NCI-H524 treated with DMSO at 0.1 percent for 48 hours (cell line): ENCODE measurements at places on chromosomes 13 and 19.

DNA sequence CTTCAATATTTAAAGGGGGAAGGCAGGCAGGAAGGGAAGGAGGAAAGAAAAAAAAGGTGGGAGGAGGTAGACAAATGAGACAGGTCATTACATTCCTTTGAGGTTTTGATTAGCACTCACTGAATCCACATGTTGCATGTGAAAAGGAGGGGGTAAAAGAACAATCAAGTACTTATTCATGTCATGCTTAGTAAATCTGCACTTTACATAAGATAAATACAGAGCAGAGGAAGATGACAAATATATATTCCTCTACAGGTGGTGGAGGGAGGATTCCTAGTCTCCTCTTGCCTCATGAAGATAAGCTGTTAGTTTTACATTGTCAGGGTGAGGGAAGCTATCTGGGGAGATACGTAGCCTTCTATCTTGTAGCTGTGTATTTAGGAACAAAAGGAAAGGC, 1645.4 kb upstream of the SPRY2 start:
- DNase-seq, result no peak

- no peak for DNase-seq
Measured at GRCh38 chr19:36207605-36208252, 6.7 kb downstream of the ZNF565 start.

GRCh38 chr19:38306236-38306635, 2.2 kb downstream of the C19orf33 start:
- no peak for DNase-seq

DNA sequence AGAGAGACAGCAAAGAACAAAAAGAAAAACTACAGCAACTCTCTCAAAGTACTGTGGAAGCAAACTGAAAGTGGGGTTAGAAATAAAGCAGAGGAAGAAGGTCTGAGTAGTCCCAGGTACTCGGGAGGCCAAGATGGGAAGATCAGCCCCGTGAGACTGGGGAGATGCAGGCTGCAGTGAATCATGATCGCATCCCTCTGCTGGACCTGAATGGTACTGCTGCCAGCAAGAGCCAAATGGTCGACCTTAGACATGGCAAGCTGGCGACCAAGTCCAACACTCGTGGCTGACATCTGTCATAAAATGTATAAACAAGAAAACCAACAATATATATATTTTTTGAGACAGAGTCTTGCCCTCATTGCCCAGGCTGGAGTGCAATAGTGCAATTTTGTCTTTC, 33.7 kb upstream of the ZNF724 start:
- DNase-seq, result no peak

DNA sequence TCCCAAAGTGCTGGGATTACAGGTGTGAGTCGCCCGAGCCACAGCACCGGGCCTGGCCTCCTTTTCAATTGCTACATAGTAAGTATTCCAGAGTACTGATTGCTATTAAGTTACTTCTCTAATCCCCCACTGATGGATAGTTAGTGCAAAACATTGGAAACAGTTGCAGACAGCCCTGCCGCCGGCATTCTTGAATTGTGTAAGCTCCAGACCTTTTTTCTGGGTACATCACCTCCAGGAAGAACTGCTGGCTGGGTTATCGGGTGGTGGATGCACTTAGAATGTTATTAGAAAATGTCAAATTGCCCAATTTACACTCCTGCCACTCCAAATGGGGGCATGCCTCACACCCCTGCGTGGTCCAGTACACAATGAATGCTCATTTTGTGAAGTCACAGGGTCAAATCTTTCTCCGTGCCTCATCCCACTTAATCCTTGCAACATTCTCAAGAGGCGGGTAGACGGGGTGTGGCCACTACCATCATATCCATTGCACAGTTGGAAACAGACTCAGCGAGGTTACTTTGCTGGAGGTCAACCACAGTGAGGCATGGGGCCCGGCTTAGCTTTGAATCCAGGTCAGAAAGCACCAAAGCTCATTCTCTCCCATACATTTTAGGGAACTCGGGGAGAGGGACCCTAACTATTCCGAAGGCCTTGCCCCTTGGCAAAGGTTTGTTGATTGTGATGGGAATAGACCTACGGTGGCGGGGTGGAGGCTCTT, 1.0 kb upstream of the KDM4B start:
- no peak for DNase-seq

DNA sequence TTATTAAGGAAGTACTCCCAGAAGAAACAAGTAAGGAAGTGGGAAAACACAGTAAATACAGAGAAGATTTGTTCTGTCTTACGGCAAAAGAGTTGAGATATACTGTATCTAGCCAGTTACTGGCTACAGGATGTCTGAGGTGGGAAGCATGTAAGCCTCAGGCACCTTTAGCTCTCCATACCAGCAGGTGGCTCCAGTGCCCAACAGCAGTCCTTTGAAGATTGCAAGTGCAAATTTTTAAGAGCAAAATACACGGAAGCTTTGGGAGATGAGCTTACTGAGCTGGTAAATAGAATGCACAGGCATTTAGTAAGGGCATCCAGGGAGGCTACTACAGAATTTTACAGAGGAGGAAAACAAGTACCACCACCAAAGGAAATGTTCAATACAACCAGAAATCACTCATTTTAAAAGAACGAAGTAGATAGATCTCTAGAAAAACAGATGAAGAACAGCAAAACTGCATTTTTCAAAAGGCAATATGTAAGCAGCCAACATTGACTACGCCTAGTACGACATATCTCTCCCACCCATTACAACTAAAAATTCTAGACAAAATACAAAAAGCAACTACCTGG, 57.9 kb upstream of the VSTM2B start:
- no peak for DNase-seq

DNA sequence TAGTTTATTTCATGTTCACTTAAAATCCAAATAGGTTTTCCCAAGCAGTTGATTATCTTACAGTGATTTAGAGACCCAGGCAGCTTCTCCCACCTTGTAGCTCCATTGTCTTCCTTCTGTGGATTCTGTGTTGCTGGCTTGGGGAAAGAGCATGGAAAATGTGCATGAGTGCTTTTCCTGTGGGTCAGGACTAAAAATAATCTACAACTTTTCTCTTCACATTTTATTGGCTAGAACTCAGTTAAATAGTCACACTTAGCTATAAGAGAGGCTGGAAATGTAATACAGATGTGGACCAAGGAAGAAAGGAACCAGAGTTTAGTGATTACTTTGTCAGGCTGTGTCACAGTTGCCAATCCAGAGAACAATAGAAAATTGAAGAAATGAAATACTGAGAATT, 198.8 kb downstream of the NBEA start:
- DNase-seq, result no peak

DNA sequence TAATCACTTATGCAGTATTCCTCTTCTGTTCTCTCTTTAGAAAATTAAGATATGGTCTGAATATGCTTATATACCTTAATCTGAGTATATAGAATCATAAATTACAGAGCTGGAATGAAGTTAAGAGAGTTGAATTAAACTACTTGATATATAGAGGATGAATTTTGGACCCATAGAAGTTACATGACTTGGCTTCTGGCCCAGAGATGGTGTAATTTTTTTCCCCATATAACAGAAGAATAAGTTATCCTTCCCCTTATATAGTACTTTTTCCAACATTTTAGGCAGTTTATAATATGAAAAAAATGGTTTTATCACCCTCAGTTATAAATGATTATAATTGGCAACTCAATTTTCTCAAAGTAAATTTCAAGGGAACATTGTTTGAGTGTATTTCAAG, 616.3 kb downstream of the TBC1D4 start:
- DNase-seq, result no peak

GRCh38 chr19:28847468-28847867, 365.5 kb downstream of the UQCRFS1 start:
- no peak for DNase-seq
